ENCODE measurements at places on chromosomes 6 and 20.

GRCh38 chr20:6067763-6068318 is 14.0 kb upstream of the LRRN4 start:
- DNase-seq = no peak
- H3K4me3 ChIP-seq = no peak overlapping the region
- H3K4me1 ChIP-seq = no peaks in the 10 kb centered on the region
- H3K27ac ChIP-seq = no peak overlapping the region
- no peaks in the 10 kb centered on the region for H3K27me3 ChIP-seq

DNA sequence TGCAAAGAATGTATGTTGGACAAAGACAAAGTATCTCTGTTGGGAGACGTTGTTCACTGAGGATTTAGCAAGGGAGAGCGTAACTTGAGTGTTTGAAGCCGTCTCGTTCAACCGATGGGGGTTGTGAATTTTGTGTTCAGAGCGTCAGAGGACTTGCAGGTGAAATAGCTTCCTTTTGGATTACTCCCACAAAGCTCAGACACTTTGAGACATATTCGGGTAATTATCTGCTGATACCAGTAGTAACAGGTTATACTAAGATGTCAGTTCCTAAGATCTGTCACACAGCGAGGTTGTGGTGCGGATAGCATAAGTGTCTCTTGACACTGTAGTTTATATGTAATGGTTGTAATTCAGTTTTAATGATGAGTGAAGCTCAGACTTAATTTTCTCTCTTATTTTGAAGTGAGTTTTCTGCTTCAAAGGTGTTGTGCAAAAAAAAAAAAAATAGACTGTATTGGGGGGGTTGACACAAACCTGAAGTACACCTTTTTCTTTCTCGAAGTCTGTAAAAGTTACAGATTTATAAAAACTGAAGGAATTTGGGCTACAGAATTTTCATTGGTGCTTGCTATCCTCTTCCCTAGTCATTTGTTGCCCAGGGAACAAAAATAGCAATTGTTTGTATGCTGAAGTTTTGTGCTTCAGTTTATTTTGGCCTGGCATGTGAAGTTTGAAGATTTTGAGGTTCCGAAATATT is 1.7 kb downstream of the ASXL1 start:
- H3K4me3 ChIP-seq = peak overlapping the region; percentile 85
- DNase-seq = no peak
- no peaks in the 10 kb centered on the region for H3K27me3 ChIP-seq

DNA sequence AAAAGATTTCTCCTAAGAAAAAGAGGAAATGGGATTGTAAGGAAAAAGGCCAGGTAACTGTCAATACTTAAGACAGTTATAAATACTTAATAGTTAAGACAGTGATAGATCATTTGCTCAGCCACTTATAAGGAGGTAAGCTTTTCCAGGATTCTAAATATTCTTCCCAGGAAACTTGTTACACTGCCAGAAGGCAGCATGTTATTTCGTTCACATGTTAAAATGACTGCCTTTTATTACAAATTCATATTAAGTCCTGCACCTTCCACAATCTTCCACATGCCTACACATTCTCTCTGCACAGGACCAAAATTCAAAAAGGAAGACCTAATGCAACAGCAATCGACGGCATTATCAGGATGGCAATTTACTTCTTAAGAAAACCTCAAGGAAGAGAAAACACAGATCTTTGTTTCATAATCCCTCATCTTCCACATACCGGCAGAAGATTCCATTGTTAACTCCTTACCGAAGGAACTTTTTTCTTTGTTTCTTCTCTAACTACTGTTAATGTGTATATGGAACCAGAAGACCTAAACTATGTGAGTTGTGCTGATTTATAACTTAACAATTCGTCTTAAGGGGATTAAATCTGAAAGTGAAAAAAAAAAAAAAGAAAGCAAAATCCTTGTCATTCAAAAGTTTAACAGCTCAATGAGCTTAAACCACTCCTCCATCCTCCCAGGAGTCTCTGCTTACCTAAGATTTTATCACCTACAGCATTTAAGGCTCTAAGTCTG is 799 bp downstream of the TAAR2 start:
- H3K4me3 ChIP-seq = no peak overlapping the region
- H3K27ac ChIP-seq = no peak overlapping the region
- H3K36me3 ChIP-seq = no peaks in the 10 kb centered on the region
- DNase-seq = no peak
- H3K27me3 ChIP-seq = no peaks in the 10 kb centered on the region
- H3K4me1 ChIP-seq = no peaks in the 10 kb centered on the region

DNA sequence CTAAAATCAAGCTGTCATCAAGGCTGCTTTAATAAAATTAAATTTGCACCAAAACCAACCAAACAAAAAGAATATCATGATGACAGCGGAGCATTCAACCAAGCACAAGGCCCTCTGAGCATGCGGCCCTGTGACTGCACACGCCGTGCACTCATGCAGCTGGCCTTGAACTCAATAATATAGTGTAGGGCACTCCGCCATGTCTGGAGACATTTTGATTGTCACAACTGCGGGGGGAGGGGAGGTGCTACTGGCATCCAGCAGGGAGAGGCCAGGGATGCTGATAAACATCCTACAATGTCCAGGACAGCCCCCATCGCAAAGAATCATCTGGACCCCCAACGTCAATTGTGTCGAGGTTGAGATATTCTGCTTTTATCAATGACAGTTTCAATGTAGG is 9.7 kb downstream of the MOCS3 start:
- H3K27ac ChIP-seq = no peak overlapping the region
- no peaks in the 10 kb centered on the region for H3K27me3 ChIP-seq
- no peak for DNase-seq
- no peaks in the 10 kb centered on the region for H3K4me1 ChIP-seq

GRCh38 chr20:17617212-17617867 is 47.5 kb downstream of the DSTN start:
- H3K27me3 ChIP-seq = no peaks in the 10 kb centered on the region
- peaks cover 32% of the 10 kb centered on the region for H3K4me1 ChIP-seq
- DNase-seq = no peak

- H3K4me3 ChIP-seq = no peak overlapping the region
- no peak for DNase-seq
- no peak overlapping the region for H3K27ac ChIP-seq
- H3K36me3 ChIP-seq = no peaks in the 10 kb centered on the region
- H3K27me3 ChIP-seq = no peaks in the 10 kb centered on the region
- no peaks in the 10 kb centered on the region for H3K4me1 ChIP-seq
Measured at GRCh38 chr6:5634525-5634924, 372.2 kb downstream of the NRN1 start.

- H3K36me3 ChIP-seq = no peaks in the 10 kb centered on the region
- no peaks in the 10 kb centered on the region for H3K4me1 ChIP-seq
- no peak overlapping the region for H3K27ac ChIP-seq
Measured at GRCh38 chr6:95093154-95093553, 484.2 kb upstream of the MANEA start.

DNA sequence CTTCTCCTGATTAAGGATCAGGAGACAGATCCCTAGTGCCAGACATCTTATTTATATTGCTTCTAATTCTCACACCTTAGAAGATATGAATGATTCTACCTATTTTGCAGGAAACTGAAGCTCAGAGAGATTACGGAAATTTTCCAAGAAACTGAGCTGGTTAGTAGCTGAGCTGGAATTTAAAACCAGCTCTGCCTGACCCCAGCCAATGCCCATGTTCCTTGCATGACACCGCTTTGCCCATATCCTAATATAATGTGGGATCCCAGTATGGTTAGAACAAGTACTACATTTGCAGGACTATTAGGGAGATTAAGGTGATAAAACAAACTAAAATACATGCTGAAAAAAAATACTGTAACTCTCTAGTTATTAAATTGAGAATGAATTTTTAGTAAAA is 1.9 kb downstream of the TMEM30A start:
- H3K4me1 ChIP-seq = peaks cover 74% of the 10 kb centered on the region
- no peaks in the 10 kb centered on the region for H3K36me3 ChIP-seq
- peak overlapping the region; percentile 20 for H3K4me3 ChIP-seq
- no peak overlapping the region for H3K27ac ChIP-seq
- no peak for DNase-seq

- no peak overlapping the region for H3K4me3 ChIP-seq
- DNase-seq = no peak
- H3K4me1 ChIP-seq = no peaks in the 10 kb centered on the region
Measured at GRCh38 chr6:141321493-141322347, 811.0 kb upstream of the GJE1 start.

DNA sequence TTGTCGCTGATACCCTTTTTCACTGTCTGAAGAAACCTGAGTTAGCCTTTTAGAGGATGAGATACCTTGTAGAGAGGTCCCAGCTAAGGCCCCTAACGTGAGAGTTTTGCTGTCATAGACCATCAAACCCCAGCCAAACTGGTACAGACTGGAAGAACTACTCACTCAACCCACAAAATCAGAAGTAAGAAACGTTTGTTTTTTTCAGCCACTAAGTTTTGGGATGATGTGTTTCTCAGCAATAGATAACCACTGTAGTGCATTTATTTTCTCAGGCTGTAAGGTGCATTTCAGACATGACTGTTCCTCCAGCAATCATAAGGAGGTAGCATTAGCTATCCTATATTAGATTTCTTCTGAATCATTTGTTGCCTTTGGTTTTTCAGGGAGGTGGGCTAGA is 407.3 kb upstream of the FLRT3 start:
- DNase-seq = no peak
- H3K27me3 ChIP-seq = no peaks in the 10 kb centered on the region
- H3K27ac ChIP-seq = no peak overlapping the region
- no peaks in the 10 kb centered on the region for H3K4me1 ChIP-seq
- no peak overlapping the region for H3K4me3 ChIP-seq

GRCh38 chr20:16388731-16389130 is 184.5 kb downstream of the KIF16B start:
- no peak overlapping the region for H3K27ac ChIP-seq
- H3K4me1 ChIP-seq = no peaks in the 10 kb centered on the region
- DNase-seq = no peak
- H3K36me3 ChIP-seq = no peaks in the 10 kb centered on the region
- no peak overlapping the region for H3K4me3 ChIP-seq

DNA sequence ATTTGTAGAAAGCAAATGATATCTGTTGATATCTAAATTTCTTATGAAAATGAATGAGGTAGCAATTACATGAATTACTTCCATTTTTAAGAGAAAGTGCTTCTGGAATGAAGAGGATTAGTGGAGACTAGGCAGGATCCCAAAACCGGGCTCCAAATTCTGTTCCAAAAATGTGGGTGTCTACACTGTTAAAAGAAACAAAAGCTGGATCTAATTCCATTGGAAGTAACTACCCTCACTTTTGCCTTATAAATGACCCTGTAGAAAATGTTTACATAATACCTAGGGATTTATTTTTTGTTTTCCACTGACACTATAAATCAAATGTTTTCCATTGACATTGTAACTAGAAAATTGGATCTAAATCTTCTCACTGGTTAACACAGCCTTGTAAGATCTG is 454.9 kb upstream of the JARID2 start:
- H3K4me3 ChIP-seq = no peak overlapping the region
- H3K27me3 ChIP-seq = no peaks in the 10 kb centered on the region
- H3K36me3 ChIP-seq = no peaks in the 10 kb centered on the region
- H3K4me1 ChIP-seq = peaks cover 16% of the 10 kb centered on the region
- no peak for DNase-seq

- DNase-seq = no peak
- peaks cover 7% of the 10 kb centered on the region for H3K36me3 ChIP-seq
- no peak overlapping the region for H3K27ac ChIP-seq
- H3K4me3 ChIP-seq = no peak overlapping the region
- H3K27me3 ChIP-seq = no peaks in the 10 kb centered on the region
- H3K4me1 ChIP-seq = no peaks in the 10 kb centered on the region
Measured at GRCh38 chr6:136362421-136363356, 73.0 kb upstream of the BCLAF1 start.

- H3K27ac ChIP-seq = no peak overlapping the region
- peaks cover 14% of the 10 kb centered on the region for H3K4me1 ChIP-seq
- no peaks in the 10 kb centered on the region for H3K36me3 ChIP-seq
- no peak for DNase-seq
Measured at GRCh38 chr20:33583143-33583542, 79.0 kb upstream of the C20orf144 start.

GRCh38 chr6:31927242-31927862 is at the start of gene C2:
C2 (plus strand) TSS chr6:31927717; CDS start chr6:31927753, 36 bp downstream.
- no peak for DNase-seq
- no peaks in the 10 kb centered on the region for H3K27me3 ChIP-seq
- H3K4me3 ChIP-seq = peak within 1 kb of the TSS; percentile 24
- H3K36me3 ChIP-seq = no peaks in the 10 kb centered on the region

DNA sequence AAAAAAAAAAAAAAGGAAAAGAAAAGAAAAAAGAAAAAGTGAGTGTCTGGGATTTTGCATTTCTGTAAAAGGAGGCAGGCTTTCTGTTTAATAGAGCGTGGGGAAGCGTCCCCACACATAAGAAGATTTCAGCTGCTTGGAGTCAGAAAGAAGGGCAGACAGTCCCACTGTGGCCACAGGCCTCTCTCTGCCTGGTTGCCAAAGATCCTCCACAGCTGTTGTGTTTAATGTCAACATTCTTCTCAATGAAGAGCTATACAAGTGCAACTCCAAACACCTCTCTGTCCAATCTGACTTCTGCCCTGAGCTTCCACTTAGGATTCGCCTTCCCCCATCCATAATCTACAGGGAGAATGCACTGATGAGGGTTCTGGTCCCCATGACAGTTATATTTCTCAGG is 64.3 kb upstream of the MLN start:
- no peaks in the 10 kb centered on the region for H3K36me3 ChIP-seq
- no peak overlapping the region for H3K4me3 ChIP-seq
- no peaks in the 10 kb centered on the region for H3K27me3 ChIP-seq
- DNase-seq = no peak
- no peaks in the 10 kb centered on the region for H3K4me1 ChIP-seq
- no peak overlapping the region for H3K27ac ChIP-seq

DNA sequence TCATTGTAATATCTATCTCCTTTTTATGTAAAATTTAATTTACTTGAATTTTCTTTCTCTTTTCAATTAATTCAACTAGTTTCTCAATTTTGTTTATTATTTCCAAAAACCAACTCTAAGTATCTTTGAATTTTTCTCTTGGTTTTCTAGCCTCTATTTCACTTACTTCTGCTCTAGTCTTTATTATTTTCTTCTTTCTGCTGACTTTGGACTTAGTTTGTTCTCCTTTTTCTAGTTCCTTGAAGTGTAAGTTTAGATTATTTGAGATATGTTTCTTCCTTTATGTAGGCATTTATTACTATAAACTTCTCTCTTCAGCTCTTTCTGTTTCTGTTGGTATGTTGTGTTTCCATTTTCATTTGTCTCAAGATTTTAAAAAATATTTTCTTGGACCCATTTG is 70.8 kb downstream of the TNFAIP3 start:
- H3K4me3 ChIP-seq = no peak overlapping the region
- H3K4me1 ChIP-seq = peaks cover 9% of the 10 kb centered on the region
- H3K27ac ChIP-seq = no peak overlapping the region
- no peaks in the 10 kb centered on the region for H3K36me3 ChIP-seq

- no peak overlapping the region for H3K4me3 ChIP-seq
- no peak for DNase-seq
- H3K36me3 ChIP-seq = no peaks in the 10 kb centered on the region
- no peaks in the 10 kb centered on the region for H3K27me3 ChIP-seq
- no peaks in the 10 kb centered on the region for H3K4me1 ChIP-seq
Measured at GRCh38 chr20:60034231-60035110, 76.2 kb downstream of the CDH26 start.

- H3K4me1 ChIP-seq = no peaks in the 10 kb centered on the region
- H3K27ac ChIP-seq = no peak overlapping the region
- H3K4me3 ChIP-seq = no peak overlapping the region
- no peaks in the 10 kb centered on the region for H3K27me3 ChIP-seq
- no peak for DNase-seq
Measured at GRCh38 chr20:2775139-2775538, 25.3 kb downstream of the CPXM1 start.

Measured in vagina (tissue), 2 donors.